ENCODE measurements at places on chromosomes 2 and 18.

GRCh38 chr2:165453561-165454094 lies 15.9 kb upstream of the CSRNP3 start:
- DNase-seq: no peak

DNA sequence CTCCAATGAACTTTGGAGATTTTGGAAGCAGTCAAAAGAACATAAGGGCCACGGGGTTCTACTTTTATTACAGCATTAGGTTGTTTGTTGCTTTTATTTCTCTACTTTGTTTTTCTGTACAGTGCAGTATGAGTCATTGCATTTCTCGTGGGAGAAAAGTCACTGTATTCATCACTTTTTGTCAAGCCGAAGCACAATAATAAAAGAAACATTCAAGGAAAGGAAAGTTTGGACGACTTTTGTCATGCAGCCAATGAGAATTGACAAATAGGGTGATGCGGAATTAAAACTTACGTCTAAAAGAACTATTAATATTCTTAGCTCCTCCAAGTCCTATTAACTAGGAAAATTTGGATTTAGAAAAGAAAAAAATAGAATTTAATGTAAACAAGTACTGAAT lies 209.9 kb downstream of the TMEM182 start:
- DNase-seq: no peak

- DNase-seq: no peak
These were observed 494.7 kb downstream of the BCL11A start for GRCh38 chr2:60058781-60059180.

GRCh38 chr18:22285361-22286140 lies 116.2 kb downstream of the GATA6 start:
- DNase-seq: no peak

DNA sequence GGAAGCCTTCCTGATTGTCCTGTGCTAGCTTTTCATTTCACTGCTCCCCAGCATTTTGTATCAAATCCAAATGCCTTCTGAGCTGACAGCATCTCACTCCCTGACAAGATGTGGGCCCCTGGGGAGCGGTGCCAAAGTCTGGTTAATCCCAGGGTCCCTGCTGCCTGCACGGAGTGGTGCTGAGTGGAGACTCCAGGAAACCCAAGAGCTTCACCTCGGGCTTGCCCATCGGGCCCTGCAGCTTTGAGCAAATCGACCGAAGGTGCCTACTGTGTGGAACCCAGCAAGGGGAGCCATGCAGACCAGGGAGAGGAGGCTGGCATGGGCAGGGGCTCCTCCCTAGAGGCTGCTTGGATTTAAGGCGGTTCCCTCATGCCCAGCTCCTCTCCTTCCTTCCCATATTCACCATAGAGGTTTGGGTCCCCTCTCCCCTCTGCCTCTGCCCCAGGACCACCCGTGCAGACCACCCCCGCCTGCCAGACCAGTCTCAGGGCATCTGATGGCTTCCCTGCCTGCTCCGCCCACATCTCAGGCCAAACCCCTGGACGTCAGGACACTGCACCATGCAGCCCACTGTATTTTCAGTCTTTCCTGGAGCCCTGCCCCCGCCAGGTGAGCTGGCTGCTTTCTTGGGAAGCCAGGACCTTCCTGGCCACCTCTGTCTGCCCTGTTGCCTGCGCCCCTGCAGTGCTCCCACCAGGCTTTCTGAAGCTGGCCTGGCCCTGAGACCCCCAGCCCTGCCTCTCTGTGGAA lies 37.8 kb downstream of the RRM2 start:
- DNase-seq: no peak

- DNase-seq: no peak
These were observed 49.0 kb upstream of the PAIP2B start for GRCh38 chr2:71275939-71276310.

DNA sequence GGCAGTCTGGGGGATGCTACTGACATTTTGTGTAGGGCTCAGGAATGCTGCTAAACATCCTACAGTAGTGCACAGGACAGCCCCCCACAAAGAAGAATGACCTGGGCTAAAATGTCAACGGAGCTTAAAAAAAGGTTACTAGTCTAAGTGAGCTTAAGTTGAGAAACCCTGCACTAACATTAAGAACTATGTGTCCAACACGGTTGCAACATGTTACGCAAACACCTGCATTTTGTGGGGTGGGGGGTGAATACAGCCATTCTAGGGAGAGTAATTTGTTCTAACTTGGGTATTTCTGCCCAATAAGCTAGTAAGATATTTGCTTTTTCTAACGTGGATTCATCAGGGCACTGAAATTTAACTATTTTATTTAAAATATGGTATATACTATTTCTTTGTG lies 57.9 kb downstream of the SLC8A1 start:
- no peak for DNase-seq

GRCh38 chr2:36404318-36404717 lies 48.7 kb downstream of the CRIM1 start:
- DNase-seq: no peak

DNA sequence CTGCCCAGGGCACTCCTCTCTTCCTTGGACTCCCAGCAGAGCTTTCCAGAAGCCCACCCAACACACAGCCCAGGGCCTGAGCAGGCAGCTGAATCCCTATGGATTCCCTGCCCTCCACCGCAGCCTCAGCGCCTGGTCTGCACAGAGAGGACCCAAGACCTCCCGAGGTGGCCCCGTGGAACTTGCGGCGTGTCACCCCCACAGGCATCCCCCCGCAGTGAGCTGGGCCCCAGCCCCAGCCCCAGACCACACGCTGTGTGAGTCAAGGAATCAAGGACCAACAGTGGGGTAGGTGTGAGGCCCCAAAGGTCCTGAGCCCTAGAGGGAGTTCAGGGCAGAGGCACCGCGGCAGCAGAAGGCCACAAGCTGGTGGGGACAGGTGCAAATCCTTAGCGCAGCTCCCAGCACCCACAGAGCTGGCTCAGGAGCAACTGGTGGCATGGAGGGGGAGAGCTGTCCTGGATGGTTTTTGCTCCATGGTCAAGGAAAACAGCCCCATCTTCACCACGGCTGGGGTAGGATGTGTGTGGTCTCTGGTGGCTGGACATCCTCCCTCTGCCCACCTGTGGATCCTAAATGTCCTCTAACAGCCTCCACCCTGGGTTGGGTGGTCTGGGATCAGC lies 8.5 kb downstream of the HS6ST1 start:
- no peak for DNase-seq

- peak; percentile 20 for DNase-seq
These were observed 622 bp downstream of the RAB12 start for GRCh38 chr18:8609659-8610458.

- DNase-seq: no peak
These were observed 171.0 kb upstream of the REV1 start for GRCh38 chr2:99660616-99661406.

DNA sequence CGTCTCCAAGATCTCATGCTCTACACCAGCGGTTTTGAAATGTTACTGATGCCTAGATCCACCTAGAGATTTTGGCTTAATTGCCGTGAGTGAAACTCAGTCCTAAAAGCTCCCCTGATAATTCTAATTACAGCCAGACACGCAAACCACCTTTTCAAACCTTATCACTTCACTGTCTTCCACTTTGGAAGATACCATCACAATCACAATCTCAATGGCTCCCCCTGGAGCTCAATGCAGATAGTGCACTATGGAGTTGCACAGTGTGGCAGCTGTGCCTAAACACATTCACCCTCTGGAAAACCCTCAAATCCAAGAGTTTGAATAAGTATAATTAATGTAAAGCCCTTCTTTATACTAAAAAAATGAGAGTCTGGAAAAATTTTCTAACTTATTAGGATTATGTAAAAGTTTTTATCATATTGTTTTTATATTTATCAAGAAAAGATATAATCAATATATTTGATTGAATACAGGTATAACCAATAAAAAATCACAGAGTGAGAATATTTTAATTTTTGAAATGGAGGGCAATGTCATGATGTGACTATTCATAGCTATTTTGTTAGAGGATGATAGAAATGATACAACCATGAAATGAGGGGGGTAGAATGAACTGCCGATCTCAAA lies 102.9 kb upstream of the SLC8A1 start:
- DNase-seq: peak; percentile 86

GRCh38 chr2:18299423-18300212 lies 260.8 kb downstream of the RDH14 start:
- DNase-seq: no peak

- no peak for DNase-seq
These were observed 96.0 kb downstream of the UXS1 start for GRCh38 chr2:106098081-106098480.

DNA sequence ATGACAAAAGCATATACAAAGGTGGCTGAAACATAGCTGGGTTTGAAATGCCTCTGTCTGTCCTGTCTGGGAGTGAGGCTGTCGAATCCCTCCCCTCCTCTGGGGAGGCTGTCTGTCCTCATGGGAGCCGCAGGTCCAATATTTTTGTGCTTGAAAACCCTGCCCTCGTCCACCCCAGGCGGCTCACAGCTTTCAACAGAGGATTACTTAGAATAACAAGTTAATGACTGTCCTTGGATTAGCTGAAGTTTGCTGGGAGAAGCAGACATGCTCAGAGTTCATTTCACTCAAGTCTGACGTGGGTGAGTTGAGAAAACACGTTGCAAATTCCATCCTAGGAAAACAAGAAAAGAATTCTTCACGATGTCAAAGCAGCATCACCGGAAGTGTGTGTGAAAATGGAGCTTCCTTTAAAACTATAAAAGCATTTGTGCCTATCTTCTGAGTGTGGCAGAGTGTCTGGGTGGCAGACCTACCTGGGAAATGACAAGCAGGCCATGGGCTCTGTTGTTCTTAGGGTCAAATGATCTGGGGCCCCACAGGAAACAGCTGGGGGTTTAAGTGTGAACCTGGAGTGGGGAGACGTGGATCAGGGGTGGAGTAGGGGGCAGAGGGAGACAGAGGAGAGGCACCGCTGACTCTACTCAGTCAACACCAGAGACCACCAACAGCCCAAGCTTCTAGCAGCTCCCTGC lies 77.1 kb downstream of the DDX1 start:
- no peak for DNase-seq

DNA sequence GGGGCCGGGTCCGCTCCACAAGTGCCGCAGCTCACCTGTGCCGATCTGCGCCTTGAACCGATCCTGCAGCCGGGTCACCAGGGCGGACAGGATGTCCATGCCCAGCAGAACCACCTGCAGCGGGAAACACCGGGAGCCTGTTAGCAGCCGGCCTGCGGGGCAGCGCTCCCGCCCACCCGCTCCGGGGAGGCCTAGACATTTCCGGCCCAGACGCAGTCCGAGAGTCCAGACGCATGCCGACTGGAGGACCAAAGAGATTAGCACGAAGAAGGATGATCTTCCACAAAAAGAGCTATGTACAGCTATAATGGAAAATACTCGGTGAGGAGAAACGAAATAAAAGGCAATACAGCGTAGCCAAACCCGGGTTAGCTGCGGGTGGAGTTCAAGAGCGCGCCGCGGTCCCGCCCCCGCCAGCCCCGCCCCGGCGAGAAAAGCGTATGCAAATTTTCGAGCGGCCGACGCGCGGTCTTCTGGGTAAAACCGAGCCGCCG lies 421 bp upstream of the RNU4ATAC start:
- DNase-seq: peak; percentile 86

- no peak for DNase-seq
These were observed 23.7 kb downstream of the ATL2 start for GRCh38 chr2:38353402-38353801.

GRCh38 chr2:142966284-142966683 lies 88.8 kb downstream of the KYNU start:
- no peak for DNase-seq

- DNase-seq: no peak
These were observed 70.7 kb downstream of the MYOM1 start for GRCh38 chr18:3148930-3149535.

GRCh38 chr2:25821225-25822056 lies 56.8 kb downstream of the ASXL2 start:
- no peak for DNase-seq

GRCh38 chr2:225042800-225043167 lies 516 bp upstream of the DOCK10 start:
- no peak for DNase-seq

GRCh38 chr2:164514491-164514890 lies 106.8 kb downstream of the GRB14 start:
- DNase-seq: peak; percentile 7

- peak; percentile 11 for DNase-seq
These were observed 1.1 kb downstream of the MAP2 start for GRCh38 chr2:209424781-209425470.

DNA sequence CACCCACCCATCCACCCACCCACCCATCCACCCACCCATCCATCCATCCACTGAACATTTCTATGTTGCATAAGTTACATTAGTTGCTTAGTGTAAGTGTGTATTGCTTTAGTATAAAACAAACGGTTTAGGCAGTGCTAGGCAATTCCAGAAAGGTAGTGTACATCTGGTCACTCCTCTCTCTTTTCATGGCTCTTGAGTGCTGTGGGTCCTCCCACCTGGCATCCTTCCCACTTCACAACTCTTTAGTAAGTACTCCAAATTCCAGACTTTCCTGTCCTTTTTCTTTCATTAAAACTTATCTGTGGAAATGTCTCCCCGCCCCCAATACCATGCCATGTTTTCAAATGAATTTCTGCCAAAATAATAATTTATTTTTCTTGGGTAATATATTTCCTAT lies 122.5 kb downstream of the PLEKHM3 start:
- no peak for DNase-seq

- no peak for DNase-seq
These were observed 791.0 kb downstream of the LRRTM4 start for GRCh38 chr2:76731157-76731556.

DNA sequence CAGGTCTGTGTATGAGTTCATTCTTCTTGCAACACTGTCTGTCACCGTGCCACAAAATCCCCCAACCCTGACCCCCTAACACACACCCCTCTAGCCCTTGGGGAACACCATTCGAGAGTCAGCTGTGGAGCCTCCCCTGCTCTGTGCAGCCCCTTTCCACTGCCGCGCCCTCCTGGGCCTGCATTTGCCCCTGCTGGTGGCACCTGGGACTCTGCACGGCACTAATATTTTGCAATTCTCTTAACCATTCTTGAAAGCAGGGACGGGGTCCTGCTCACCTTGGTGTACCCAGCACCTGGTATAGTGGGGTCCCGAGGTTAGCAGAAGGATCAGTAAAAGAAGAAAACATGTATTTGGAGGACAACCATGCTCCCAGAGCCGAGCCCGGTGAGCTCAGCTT lies 124.0 kb downstream of the HDAC4 start:
- DNase-seq: no peak

DNA sequence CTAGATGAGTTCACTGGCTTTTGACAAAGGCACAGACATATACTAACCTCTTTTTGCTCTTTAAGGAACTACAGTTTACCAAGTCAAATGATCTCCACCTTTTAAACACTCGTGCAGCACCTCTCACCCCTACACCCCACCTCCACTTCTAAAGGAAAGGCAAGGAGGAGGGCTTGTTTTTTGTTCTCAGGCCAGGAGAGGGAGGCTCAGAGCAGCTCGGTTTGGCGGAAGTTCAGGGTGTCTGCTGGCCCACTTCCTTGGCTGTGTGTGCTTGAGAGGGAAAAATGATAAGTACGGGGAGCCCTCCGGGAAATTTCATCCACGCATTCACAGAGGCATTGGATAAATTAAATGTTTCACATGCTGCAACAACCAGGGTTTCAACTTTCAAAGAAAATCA lies 667.9 kb downstream of the BCL11A start:
- DNase-seq: no peak

GRCh38 chr2:148721991-148722777 lies 77.6 kb downstream of the EPC2 start:
- DNase-seq: no peak

- no peak for DNase-seq
These were observed 34.4 kb downstream of the VPS54 start for GRCh38 chr2:63984606-63985359.

GRCh38 chr2:170665743-170666142 lies 49.4 kb upstream of the SP5 start:
- no peak for DNase-seq
